Panc1 (cell line): ENCODE measurements at places on chromosomes 4 and X. TPM values are rescaled to one million over a fixed set of nuclear protein-coding genes. Genes with fewer than 3 reads are reported as not detected.

DNA sequence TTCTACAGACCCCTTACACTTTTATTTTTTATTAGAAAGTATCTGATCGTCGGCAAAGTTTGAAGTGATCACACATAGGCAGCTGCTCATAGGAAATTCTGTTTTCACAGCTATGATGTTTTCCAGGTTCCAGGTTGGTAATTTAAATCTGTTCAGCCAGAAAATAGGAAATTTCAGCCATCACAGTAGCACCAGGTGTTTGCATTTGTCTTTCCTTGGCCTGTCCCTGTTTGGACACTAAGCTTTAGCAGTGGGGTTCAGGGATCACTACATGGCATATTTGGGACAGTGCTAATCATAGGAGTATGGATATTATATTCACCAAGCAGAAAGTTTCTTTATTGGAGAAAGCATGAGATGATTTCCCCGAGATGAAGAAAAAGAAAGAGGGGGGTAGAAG lies 92.9 kb downstream of the ANK2 start:
- no peak for DNase-seq

DNA sequence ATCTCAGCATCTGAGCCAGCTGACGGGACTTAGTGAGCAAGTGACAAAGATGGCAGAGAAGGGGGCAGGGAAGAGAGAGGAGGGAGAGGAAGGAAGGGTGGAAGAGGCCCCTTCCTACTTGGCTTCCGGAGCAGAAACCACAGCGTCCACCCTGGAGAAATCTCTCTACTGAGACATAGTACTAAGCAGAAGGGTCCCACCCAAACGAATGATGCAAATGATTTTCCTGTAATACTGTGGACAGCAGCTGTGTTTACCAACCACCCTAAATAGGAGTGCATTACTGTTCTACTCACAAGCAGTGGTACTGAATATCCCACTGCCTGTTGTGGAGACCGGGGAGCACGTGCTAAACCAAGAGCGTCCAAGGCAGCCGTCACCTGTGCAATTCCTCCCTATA lies 29.4 kb downstream of the DTHD1 start:
- DNase-seq = no peak

- DNase-seq = peak; percentile 36
Measured at GRCh38 chr4:187606581-187606980, 389.0 kb upstream of the ZFP42 start.

The SSX2B gene
- total RNA-seq = not detected
